Upper lobe of right lung (tissue), 1 donor: ENCODE measurements at places on chromosomes 2 and 18. TPM values are rescaled to one million over a fixed set of nuclear protein-coding genes. Genes with fewer than 3 reads are reported as not detected.

DNA sequence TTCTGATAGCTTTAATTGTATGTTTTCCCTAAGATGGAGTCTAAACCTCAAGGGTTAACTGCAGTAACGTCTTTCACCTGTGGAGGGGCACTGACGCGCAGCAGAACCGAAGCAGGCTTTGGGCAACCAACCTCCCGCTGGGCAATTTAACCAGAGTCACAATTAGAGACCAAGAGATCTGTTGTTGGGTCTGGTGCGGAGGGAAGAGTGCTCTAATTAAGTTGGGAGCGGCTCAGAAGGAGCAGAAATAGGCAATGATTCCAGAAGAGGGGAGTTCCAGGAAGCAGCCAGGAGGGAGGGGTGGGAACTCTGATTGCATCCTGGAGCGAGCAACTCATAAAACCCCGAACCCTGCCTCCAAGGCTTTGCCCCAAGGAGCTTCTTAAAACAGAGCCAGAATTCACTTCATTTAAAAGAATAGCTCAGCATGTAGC, 245.8 kb downstream of the PAX3 start:
- DNase-seq, result no peak

DNA sequence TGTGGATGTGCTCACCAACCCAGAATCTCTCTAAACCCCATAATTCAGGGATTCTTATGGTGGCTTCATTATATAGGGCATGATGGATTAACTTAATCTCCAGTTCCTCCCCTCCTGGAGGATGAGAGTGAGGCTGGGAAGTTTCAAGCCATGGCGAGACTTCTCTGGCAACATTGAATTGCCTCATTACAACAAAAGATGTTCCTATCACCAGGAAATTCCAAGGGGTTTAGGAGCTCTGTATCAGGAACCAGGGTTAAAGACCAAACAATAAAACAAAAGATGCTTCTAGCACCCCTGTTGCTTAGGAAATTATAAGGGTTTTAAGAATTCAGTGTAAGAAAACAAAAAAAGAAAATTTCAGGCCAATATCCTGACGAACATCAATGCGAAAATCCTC, 100.1 kb downstream of the NAB1 start:
- no peak for DNase-seq

DNA sequence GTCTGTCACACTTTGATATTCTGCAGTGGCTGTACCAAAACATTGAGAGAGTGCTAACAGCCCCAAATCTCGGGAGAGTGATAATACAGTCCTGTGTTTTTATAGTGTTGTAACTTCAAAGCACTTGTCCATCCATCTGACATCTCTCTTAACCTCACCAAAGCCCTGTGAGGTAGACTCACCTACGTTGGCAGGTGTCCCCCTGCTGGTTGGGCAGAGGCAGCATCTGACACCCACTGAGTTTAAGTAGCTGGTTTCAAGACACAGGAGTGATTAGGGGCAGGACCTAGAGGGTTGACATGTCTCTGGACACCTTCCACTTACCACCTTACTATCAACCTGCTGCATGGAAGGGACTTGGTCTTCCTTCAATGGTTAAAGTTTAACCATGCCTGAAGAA, 22.9 kb downstream of the COLEC12 start:
- DNase-seq, result no peak

DNA sequence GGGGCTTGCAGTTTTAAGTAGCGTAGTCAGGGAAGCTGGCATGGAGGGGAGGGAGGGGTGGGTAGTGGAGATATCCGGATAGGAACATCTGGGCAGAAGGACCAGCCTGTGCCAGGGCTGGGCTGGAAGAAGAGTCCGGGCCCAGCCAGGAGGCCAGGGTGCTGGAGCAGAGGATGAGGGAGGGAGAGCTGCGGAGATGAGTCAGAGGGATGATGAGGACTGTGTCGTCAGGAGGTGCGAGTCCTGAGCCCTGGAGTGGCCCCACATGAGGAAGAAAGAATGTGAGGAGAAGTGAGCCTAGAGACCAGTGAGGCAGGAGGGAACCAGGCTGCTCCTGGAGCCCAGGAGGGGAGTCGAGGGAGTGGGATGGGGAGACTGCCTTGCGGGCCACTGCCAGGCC, 82.4 kb downstream of the CTIF start:
- DNase-seq, result no peak

DNA sequence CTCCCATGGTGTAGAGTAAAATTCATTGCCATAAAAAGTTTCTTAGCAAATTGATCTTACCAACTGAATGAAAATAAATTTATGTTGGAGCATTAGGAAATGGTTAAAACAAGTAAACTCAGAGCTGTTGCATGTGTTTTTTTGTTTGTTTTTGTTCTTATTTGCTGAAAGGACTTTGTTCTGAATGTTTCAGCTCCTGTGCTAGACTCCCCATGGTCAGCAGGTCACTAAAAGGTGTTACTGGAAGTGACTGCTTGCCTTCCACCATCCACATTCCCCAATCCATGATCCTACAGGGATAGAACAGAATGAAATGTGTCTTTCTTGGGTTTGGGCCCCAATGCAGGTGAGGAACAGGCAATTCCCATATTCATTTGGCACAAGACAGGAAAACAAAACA, 101.8 kb downstream of the ALK start:
- no peak for DNase-seq

DNA sequence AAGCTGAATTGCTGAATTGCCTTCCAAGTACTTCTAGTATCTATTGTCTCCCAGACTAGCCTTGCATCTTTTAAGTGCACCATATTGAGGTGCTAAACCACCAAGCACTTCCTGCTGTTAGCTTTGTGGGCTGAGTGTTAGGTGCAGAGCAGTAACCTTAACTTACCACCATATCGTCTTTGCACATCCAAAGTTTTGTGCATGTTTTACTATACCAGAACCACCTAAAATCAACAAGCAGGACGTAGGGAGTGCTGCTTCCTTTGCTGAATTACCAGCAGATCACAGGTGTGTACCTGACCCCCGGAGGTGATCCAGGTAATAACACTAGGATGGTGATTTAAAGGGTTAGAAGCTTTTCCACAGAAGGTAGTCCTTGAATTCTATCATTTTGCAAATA, 359.9 kb upstream of the HNRNPA3 start:
- DNase-seq, result no peak

GRCh38 chr18:3441290-3441689, 8.7 kb upstream of the TGIF1 start:
- DNase-seq, result no peak

DNA sequence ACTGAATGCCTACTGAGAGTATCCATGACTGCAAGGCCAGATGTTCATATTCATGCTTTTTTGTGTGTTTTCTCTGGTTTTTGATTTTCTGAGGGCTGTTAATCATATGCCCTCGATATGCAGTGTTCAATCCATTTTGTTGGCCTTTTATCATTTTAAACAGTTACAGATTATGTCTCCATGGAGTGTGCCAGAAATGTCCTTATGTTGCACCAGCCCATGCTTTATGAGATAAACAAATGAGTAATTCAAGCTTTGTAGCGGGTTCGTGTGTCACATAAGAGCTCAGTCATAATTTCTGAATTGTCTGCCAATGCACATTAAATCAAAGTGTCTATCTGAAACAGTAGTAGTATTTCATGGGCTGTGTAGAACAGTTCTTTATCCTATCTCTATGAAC, 583.0 kb downstream of the THSD7B start:
- no peak for DNase-seq

- no peak for DNase-seq
Observed at GRCh38 chr2:36486521-36487044, 111.4 kb downstream of the FEZ2 start.

- no peak for DNase-seq
Observed at GRCh38 chr2:133836691-133837345, 268.6 kb upstream of the NCKAP5 start.

GRCh38 chr2:170576296-170576695, 138.8 kb upstream of the SP5 start:
- DNase-seq, result no peak

DNA sequence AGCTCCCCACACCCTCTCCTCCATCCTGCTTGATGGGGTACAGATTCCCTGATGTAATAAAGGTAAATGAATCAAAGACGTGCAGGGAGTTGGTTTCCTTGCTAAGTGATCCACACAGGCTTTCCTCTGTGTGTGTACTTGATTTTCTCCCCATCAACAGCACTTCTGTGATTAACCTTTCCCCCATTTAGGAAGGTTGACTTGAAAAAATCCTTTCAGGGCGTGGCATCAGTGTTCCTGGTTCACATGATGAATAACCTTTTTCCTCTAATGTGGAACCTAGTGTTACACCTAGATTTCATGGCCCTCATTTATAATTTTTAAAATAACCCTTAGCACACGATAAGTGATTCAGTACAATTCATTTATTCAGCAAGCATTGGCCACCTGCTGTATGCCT, 115.0 kb downstream of the ICA1L start:
- no peak for DNase-seq

GRCh38 chr2:165627470-165627869, 158.0 kb downstream of the CSRNP3 start:
- DNase-seq, result no peak

- DNase-seq, result no peak
Observed at GRCh38 chr2:196367633-196368032, 196.3 kb upstream of the STK17B start.

The PTPRN gene
- total RNA-seq, result not detected

The RAB12 gene
- total RNA-seq, result 48.6 TPM
